H54 (cell line): ENCODE measurements at places on chromosomes 13 and 19.

- no peak for DNase-seq
Observed at GRCh38 chr19:49687566-49688316, 1.7 kb upstream of the ADM5 start.

DNA sequence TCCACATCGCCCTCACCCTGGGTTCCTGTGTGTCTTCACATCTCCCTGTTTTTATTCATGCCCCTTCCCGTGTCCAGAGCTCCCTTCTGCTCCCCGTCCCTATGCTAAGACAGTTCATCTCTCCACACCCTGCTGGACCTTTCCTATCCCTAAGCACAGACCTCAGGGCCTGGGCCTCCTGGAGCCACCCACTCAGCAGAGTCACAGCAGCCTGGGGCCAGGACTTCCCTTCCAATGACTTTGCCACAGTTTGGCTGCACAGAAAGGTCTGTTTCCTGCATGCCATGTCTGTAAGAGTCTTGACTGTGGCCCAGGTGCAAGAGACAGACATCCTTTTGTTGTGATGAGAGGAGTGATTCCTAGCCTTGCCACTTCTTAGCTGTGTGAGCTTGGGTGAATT, 470.7 kb downstream of the TSHZ3 start:
- no peak for DNase-seq

GRCh38 chr19:3224346-3225168, at the start of gene CELF5:
CELF5 (plus strand) TSS chr19:3224661; CDS start chr19:3224740, 79 bp downstream.
- peak; percentile 82 for DNase-seq

DNA sequence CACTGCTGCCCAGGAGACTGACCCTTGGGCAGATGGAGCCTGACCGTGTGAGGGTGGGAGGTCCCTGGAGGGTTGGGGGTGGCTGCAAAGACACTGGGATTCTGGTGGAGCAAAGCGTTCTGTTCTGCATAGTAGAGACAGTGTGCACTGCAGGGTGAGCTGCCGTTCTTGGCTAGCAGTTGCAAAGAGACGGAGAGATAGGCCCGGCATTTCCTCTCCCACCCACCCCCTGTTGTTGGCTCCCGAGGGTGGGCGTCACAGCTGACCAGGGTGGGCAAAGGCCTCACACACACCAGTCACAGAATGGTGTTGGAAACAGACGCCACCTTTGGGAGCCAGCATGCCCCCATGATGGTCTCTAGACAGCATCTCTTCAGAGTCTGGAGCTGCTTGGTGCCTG, 11.4 kb downstream of the TMEM255B start:
- DNase-seq, result no peak

DNA sequence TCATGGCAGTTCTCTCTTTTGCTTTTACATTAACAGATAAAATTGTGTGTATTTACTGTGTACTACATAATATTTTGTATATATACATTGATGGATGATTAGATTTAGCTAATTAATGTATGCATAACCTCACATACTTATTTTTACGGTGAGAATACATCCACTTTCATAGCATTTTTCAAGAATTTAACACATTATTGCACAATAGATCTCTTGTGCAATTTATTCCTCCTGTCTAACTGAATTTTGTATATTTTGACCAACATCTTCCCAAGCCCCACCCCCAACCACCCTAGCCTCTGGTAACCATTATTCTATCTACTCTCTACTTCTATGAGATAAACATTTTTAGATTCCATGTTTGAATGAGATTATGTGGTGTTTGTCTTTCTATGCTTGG, 194.7 kb downstream of the RBM26 start:
- no peak for DNase-seq

- DNase-seq, result no peak
Observed at GRCh38 chr19:40620161-40620485, 19.0 kb downstream of the LTBP4 start.

DNA sequence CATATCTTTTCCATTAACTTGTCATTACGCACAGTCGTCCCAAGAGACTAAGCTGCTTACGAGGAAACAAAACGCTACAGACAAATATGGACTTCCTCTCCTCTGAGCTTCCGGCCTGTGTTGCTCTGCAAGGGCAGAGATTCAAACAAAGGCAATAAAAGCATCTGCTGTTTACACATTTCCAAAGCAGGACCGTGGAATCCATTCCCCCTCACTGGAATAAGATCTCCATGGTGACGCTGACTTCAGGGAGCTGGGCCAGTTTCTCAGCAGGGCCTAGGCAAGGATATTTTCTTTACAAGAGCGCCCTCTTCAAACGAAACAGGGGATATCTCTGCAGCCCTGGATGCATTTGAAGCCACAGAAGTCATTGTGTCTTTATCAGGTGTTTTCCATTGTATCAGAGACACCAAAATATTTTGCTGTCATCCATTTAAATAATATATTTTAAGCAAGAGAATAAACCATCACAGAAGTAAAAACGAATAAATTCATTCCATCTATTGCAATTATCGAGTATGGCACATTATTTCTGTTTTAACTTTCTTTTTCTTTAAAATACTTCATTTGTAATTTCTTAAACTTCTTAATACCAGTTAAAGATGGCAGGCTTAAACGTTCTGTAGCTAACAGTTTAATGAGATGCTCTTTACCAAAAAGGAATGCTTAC, 177.5 kb downstream of the DCLK1 start:
- peak; percentile 8 for DNase-seq

- DNase-seq, result no peak
Observed at GRCh38 chr13:48731957-48732569, 78.3 kb downstream of the CYSLTR2 start.

- DNase-seq, result no peak
Observed at GRCh38 chr19:46491975-46492682, 3.5 kb downstream of the PNMA8B start.

GRCh38 chr19:4694211-4694987, 24.3 kb upstream of the MYDGF start:
- DNase-seq, result peak; percentile 99

- DNase-seq, result no peak
Observed at GRCh38 chr13:98557937-98558792, 18.7 kb downstream of the STK24 start.

DNA sequence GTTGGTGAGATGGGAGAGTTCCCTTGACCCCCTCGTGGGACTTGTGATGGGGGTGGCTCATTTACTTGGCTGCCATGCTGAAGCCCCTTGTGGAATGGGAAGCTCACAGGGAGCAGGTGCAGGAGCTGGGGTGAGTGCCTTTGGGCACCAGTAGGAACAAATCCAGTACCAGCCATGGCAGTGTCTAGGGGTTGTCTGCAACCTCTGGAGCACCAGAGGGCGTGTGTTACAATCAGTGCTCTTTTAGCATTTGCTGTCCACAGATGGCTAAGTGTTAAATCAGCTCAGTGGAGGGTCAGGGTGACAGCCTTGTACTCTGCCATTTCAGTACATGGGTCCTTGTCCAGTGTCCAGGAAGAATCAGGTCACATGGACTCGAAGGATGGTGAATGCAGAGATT, 75.6 kb downstream of the ATP8A2 start:
- no peak for DNase-seq

- DNase-seq, result no peak
Observed at GRCh38 chr13:44819772-44820171, 169.5 kb downstream of the NUFIP1 start.

DNA sequence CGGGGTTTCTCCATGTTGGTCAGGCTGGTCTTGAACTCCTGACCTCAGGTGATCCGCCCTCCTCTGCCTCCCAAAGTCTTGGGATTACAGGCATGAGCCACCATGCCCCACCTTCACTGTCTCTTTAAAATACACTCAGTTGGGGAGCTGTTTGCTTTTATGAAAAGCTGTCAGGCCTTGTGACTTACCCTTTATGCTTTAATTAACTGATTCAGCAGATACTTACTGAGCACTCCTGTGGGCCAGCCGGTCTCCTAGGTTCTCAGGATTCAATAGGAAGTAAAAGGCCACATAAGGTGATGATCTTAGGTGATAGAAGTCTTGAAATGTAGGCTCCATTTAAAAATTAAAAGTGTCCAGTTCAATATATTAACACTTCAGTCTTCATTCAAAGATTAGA, 7.5 kb downstream of the UBAC2 start:
- no peak for DNase-seq
